Esophagus muscularis mucosa (tissue), 4 donors: ENCODE measurements at places on chromosomes 11 and 22. TPM values are rescaled to one million over a fixed set of nuclear protein-coding genes. Genes with fewer than 3 reads are reported as not detected.
A peak's percentile ranks its signal among the peaks of the same experiment; 100 is the strongest.

Gene ALDH3B1
- total RNA-seq: 10.6 TPM

DNA sequence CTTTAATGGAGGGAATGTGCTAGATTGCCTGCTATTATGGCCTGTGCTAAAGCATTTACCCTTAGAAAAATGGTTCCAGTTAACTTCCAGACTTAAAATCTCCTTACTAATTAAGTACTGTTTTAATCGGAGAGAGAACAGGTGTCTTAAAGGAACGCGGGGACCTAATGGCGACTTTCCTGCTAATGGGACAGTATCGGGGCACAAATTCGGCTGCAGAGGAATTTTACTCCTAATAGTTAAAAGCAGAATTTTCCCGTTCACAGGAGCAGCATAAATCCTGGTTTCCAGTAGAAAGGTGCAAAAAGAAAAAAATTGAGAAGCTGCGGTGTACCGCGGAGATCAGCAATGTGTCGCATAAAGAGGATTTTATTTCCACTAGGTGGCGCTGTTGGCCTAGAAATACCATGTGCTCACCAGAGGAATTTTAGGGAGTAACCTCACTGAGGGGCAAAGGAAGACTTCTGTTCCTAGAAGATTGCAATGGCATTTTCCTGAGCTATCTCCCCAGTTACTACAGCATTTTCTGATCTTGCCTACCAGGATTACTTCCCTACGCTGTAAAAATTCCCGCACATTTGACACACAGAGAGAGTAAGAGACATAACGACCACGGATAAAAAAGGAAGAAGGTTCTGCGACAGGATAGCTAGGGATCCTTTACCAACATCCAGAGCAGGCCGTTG lies 44.5 kb downstream of the ZNF280B start:
- DNase-seq: no peak

Gene CECR2
- 1.3 TPM for total RNA-seq

DNA sequence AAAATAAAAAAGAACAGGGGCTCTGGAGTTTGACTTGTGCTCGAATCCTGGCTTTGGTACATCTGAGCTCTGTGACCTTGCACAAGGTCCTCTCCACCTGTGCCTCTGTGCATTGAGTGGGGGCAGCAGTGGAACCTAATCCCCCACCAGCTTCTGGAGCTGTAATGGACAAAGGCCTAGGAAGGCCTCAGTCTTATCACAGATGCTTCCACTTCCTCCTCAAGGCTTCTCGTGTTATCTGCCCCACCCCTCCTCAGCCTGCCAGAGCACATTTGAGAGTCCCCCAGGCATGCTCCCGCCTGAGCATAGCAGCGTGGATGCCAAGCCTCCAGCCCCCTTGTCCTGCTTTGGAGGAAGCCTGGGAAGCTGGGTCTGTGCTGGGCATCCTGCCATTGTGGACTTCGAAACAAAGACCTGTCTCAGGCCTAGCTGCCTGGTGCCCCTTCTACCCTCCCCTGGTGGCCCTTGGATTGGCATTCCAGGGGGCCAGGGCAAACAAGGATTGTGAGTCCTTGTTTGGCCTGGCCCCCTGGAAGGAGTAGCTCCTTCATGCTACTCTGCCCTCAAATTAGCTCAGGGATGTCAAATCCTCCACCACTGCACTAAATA lies 15.0 kb downstream of the SLC35E4 start:
- DNase-seq: no peak

- no peak for DNase-seq
Observed at GRCh38 chr11:69483691-69484426, 2.4 kb downstream of the LINC01488 start.

Gene CCDC73
- total RNA-seq: not detected

Gene SLC6A5
- total RNA-seq: not detected

- peak; percentile 42 for DNase-seq
Observed at GRCh38 chr22:32309585-32310251, 47.9 kb upstream of the RFPL3 start.

DNA sequence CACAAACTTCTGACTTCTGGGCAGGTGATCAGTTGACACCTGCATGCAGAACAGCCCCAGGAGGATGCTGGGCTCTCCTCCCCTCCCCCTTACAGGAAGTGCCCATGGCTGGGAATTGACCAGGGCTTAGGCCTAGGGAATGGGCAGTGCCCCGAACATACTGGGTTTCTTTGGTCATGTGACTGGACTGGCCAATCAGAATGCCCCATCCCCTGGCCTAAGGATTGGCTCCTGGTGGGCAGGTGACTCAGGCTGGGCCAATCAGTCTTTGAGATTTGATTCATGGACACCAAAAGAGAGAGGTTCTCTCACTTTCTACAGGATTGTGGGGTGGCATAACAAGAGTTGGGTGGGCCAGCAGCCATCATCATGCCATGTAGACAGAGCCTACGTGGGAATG lies 37.1 kb downstream of the MCM5 start:
- DNase-seq: no peak

DNA sequence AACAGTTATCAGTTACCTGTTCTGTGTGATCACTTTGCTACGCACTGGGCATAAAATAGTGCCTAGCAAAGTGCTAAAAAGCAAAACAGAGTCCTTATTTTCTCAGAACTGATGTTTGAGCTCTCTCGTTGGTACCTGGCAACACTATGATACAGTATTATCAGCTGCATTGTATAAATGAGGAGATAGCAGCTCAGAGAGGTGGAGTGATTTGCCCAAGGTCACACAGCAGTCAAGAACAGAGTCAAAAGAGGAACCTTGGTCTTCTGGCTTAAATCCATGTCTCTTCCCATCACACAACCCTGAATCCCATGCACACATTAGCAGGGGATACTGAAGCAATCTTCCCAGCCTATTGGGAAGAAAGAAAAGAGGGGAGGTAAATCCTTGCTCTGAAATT lies 580.5 kb downstream of the SOX6 start:
- DNase-seq: peak; percentile 19

Gene CLP1
- total RNA-seq: 8.3 TPM

Gene SLC22A9
- not detected for total RNA-seq

Gene KCNK7
- 0.99 TPM for total RNA-seq

DNA sequence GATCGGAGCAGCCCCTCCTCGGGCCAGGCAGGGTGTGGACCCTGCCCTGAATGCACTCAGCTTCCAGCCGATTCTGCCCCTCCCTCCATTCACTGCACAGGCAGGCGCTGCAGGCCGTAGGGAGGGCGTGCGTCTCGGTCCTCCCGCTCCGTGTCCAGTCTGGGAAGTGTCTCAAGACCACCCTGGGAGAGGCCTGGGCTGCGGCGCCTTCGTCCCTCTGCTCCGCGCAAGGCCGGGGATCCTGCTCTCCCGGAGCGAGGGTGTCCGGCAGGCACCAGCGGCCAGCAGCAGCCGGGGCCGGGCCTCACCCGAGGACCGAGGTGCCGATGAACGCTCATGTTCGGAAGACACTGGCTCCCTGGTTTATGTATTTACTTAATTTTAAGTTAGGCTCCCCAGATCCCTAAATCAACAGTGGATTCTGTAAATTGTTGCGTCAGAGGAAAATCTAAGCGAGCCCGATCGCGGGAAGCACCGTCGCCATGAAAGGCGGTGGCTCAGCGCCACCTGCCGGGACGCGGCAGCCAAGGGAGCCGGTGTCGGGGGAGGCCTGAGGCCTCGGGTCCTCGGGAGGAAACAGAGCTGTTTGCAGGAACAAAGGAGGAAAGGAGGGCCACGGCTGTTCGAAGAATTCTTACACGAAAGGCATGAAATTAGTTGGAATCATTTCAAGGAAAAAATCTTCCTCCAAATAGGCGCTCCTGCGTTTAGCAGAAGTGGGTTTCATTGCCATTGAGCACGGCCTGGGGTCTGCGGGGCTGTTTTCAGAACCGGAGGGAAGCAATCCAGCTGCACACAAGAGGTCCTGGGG lies 195.3 kb downstream of the BRD1 start:
- no peak for DNase-seq

- no peak for DNase-seq
Observed at GRCh38 chr11:35846874-35847273, 97.0 kb upstream of the LDLRAD3 start.

- DNase-seq: no peak
Observed at GRCh38 chr11:70916351-70916750, 336.0 kb downstream of the SHANK2 start.

GRCh38 chr11:50075856-50076255 lies 43.2 kb downstream of the OR4C45 start:
- no peak for DNase-seq

Gene KCNQ1OT1
- 2.5 TPM for total RNA-seq

Gene FIBIN
- total RNA-seq: 82.8 TPM

DNA sequence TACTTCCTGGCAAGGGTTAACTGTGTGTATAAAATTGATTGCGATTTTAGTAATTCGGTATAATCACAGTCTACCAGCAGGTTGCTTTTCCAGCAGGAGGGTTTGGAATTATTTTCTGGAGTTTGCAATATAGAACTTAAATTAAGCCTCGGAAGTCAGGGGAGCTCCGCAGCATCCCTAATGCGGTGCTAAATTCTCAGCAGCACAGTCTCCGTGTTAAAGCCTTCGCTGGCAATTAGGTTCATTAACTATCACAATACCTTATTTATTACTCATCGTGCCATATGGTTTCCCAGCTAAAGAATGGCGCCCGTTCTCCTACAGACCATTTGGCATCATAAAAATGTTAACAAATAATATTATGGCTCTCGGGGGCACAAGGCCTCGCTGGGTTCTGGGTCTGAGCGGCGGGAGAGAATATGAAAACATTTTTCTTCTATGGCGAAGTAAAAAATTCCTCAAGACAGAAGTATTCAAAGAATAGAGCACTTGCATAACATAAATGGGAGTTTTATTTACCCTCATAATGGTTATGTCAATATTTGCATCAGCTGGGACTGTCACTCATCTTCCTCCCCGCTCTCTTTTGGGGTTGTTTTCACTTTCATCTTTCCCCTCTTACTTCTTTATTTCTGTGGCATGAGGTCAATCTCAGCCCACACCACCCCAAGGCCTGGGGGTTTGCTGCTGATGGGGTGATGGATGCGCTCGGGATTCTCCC lies 28.1 kb upstream of the ZBTB16 start:
- no peak for DNase-seq

GRCh38 chr11:1815311-1815710 lies 19.5 kb upstream of the SYT8 start:
- no peak for DNase-seq

DNA sequence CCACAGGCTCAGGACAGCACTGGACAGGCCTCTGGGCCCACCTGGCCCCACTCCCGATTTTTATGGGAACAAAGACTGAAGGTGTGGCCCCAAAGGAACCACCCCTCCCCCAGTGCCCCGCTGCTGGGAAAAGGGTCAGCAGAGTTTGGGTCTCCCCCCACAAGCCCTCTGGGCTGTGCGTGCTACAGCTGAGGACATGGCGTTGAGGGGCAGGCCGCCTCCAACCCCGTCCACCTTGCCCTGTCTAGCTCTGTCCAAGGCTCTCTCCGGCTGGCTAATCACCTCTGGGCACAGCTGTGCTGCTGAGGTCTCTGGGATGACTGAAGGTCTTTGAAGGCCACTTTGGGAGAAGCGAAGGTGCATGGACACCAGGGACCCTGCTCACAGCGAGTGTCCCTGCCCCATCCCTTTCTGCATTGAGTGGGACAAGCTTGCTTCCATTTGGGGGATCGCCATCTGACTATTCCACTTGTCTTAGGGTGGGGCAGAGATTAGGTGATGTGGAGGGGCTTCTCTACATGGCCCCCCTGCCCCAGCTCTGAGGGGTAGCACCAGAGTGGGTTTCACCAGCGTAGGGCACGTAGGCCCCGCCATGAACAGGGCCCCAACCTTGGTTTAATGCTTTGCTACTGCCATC lies 6.5 kb downstream of the ASCL2 start:
- DNase-seq: peak; percentile 66

- no peak for DNase-seq
Observed at GRCh38 chr11:78292109-78292803, 103.5 kb downstream of the USP35 start.

- no peak for DNase-seq
Observed at GRCh38 chr11:20049231-20049630, 111.0 kb downstream of the DBX1 start.

Gene CALCA
- total RNA-seq: not detected

Gene NXPE4
- total RNA-seq: not detected
